ENCODE measurements at places on chromosomes 11 and 22.

GRCh38 chr11:47532597-47533213 is 20.2 kb downstream of the CELF1 start:
- DNase-seq: no peak

GRCh38 chr11:128931066-128931465 is 11.6 kb downstream of the TP53AIP1 start:
- DNase-seq: no peak

DNA sequence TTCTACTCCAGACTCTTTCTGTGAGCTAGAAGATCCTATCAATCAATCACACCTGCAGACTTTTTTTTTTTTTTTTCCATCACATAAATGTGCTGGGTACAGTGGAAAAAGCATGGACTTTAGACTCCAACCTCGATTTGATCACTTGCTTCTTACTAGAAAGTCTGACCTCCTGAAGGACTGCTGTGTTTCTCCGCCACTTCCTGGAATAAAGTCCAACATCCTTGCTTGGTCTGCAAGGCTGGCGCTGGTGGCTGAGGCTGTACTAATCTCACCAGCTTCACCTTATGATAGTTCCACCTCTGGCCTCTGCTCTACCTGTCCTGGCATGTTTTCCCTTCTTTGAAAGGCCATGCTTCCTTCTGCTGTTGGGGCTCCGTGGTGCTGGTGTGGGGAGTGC is 60.9 kb upstream of the SESN3 start:
- DNase-seq: no peak

- DNase-seq: no peak
These were observed 60.6 kb upstream of the CD44 start for GRCh38 chr11:35078470-35078735.

DNA sequence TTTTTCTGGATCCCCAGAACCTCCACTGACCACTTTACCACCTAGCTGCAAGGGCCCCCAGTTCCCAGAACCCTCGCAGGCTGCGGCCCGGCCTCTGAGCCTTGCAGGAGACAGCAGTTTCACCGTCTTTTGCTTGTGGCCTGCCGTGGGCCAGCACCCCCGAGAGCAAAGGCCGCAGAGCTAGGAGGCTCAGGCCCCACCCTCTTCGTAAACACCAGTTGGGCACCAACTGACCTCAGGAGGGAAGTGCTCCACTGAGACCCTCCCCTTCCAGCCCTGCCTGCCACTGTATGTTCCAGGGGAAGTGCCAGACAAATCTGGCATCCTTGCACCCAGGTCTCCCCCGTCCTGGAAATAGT is 23.4 kb upstream of the CREB3L1 start:
- DNase-seq: no peak

DNA sequence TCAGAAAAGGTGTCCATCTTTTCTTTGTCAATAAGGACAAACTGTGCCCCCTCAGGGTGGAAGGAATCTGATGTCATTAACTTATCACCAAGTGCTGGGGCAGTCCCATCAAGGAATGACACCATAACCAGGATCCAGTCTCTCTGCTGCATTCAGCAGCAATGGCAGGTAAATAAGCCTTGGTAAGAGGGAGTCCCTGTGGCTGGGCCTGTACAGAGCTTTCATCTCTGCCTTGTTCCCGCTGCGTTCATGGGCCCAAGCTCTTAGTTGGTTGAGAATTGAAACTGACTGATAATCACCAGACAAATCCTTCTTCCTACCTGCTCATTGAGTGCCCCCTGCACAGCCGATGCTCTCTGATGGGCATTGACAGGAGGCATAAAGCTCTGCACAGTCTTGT is 22.7 kb downstream of the EIF3F start:
- no peak for DNase-seq

DNA sequence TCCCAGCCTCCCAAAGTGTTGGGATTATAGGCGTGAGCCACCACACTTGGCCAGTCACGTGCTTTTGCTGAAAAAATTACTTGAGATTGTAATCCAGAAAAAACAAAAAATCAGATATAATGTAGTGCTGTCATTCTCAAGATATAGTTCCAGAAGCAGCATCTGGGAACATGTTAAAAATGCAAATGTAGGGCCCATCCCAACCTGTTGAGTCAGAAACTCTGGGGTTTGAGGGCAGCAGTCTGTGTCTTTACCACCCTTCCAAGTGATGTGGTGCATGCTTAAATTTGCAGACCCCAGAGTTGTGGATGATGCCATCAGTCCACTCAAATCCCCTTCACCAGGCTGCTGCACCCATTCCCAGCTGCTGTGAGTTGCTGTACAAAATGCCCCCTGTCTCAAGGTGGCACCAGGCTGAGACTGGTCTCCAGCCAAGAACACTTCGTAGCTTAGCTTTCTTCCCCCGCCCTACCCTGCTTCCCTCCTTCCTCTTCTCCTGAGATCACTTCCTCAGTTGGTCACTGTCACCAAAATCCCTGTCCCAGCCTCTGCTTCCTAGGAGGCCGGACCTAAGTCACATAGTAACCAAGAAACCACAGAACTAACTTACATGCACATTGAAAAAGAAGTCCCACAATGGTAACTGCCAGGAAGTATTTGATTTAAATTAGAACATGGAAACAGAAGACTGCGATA is 18.2 kb upstream of the ARRB1 start:
- DNase-seq: no peak

GRCh38 chr11:118640332-118641154 is 33.1 kb downstream of the PHLDB1 start:
- no peak for DNase-seq

DNA sequence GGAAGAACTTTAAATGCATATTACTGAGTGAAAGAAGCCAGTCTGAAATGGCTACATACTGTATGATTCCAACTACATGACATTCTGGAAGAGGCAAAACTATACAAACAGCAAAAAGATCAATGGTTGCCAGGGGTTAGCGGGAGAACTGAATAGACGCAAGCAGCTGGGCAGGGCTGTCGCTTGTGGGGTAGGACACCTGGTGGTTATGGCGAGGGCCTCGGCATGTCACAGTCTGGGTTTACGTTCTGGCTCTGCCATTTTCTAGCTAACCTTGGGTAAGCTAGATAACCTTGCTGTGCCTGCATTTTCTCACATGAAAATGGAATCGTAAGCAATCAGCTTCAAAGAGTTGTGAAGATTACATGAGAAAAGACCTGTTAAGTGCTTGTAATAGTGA is 55.2 kb upstream of the SYT13 start:
- no peak for DNase-seq

- no peak for DNase-seq
These were observed 814.8 kb downstream of the BRD1 start for GRCh38 chr22:49012712-49013395.

DNA sequence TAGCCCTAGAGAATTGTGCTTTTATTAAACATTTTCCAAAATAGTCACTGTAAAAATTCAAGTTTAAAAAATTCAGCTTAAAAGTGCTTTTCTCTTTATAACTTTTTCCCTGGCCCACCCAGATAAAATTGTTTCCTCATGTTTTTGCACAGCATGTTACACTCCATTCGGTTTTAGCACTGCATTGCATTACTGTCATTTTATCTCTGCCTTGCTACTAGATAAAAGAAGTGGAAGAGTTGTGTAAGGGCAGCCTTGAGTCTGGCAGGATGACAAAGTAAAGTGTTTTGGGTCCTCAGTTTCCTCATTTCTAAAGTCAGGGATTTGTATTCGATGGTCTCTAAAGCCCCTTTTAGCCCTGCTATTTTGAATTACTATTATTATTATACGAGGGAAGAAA is 99.8 kb downstream of the ATM start:
- no peak for DNase-seq

GRCh38 chr11:59200423-59200746 is 12.3 kb downstream of the MPEG1 start:
- no peak for DNase-seq

- DNase-seq: no peak
These were observed 16.1 kb downstream of the CPT1A start for GRCh38 chr11:68825571-68825970.

DNA sequence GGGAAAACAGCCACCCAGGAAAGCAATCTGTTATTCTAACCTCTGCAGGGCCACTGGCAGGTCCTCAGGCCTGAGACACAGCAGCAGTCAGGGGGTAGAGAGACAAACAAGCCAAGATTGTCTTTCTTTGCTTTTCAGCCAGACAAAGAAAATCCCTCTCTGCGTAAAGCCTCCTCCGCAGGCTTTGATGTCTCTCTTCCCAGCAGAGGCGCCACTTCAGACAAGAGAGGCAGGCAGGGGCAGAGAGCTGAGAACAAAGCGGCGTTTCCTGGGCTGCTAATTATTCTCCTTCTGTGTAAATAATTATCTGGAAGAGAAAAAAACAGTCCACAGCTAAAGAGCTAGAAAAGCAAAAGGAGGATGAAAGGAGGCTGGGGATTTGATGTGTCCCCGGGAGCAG is 102.7 kb upstream of the SEZ6L start:
- no peak for DNase-seq

DNA sequence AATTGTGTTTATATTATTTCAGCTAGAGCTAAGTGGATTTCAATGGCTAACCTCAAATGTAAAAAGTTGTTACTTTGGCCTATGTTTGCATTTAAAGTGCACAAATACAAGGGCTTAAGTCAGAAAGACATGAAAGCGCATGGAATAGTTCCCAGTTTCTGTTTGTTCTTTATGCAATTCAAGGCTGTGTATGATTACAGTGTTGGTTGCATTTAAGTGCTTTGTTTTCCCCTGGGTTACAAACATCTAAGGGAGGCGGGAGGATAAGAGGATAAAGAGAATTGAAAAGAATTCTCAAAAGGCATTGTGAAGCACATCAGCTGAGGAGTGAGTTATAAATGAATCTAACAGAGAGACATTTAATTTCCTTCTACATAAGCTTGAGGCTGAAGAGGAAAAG is 453.4 kb downstream of the NTM start:
- no peak for DNase-seq

GRCh38 chr11:102553835-102554282 is 23.3 kb upstream of the MMP7 start:
- DNase-seq: no peak

GRCh38 chr11:75400146-75400865 is 988 bp downstream of the RPS3 start:
- DNase-seq: no peak

DNA sequence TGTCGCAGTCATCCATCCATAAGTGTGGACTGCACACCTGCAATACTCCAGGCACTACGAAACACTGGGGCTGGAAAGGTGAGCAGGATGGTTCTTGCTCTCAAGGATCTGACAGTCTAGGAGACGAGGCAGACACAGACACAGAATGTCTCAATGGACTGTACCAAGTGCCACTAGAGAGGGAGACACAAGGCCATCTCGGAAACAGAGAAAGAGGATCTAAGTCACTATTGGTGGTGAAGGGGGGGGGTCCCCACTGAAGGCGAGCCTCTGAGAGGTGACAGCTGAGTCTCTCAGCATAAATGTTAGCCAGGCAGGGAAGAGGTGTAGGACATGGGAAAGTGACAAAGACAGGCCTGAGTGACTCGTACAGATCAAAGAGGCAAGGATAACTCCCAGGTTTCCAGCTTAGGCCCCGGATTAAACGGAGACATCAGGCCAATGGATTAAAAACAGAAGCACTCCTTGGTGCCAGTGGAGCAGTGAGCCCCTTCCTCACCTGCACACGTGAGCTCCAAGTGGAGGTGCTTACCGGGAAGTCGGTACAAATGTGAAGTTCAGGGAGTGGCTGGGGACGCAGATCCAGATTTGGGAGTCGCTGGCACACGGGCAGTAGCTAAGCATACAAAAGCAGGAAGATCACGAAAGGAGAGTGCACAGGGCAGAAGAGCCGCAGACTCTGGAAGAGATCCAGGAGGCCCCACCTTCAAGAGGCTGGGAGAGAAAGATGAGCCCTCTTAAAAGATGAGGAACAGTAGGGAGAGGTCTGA is 117.2 kb downstream of the MICAL3 start:
- DNase-seq: no peak

DNA sequence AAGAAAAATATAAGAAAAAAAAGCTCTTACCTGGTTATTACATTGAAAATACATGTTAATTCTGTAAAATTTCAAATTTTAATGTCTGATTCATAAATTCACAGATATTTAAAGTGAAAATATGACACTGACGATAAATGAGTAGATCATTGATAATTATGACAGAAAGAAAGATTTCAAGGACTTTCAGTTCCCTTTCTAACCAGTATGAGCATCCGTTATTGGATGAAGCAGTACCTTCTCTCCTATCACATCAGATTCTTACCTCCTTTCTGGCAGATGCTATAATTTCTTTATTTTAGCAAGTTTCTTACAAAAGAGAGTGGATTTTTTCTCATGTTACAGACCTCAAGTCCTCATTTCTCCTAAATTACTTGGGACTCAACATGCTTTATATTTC is 847.3 kb downstream of the JRKL start:
- DNase-seq: no peak

DNA sequence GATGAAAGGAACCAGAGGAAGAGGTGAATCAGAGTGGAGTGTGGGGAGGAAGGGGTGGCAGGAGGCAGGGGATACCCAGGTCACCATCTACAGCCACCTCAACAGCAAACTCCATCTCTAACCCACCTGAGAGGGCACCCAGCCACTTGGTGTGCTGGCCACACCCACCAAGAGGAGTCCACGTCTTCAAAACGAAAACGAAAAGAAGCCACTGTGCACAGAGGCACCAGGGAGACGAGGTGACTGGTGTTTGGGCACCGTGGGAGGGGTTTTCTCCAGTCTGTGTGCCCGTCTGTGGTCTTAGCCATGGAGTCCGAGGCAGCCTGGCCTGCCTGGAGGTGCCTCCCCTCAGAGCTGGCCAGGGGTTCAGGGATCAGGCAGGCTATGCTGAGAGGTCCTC is 20.2 kb downstream of the PDGFB start:
- DNase-seq: no peak

All from thoracic aorta (tissue), 2 donors.